ENCODE measurements at places on chromosomes 11 and 22.

- DNase-seq: no peak
These were observed 435 bp upstream of the TAF6L start for GRCh38 chr11:62770778-62771143.

DNA sequence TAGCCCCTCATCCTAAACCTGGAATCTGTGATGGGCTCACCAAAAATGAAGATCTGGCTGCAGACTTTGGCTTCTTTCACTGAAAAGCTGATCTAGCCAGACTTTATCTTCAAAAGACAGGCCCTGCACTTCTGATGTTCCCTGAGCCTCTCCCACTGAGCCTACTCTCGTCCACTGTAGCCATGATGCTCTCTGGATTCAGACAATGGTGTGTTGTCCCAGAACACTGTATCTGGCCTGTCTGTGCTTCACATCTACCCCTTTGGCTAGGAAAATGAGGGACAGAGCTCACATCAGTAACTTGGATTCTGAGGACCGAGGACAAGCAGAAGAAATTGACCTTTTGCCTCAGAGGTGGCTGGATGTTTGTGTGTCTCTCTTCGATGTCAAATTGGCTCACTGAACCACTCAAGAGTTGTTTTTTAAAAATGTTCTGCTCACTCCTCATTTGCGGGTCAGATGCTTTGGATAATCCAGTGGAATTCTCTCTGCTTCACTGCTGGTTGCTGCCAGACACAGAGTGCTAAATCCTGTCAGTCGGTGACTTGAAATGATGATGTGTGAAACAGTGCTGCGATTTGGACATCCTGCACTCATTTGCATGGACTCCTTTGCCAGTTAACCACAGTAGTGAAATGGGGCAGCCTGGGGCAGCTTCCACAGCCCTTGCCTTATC is 67.5 kb downstream of the ARFGAP2 start:
- no peak for DNase-seq

DNA sequence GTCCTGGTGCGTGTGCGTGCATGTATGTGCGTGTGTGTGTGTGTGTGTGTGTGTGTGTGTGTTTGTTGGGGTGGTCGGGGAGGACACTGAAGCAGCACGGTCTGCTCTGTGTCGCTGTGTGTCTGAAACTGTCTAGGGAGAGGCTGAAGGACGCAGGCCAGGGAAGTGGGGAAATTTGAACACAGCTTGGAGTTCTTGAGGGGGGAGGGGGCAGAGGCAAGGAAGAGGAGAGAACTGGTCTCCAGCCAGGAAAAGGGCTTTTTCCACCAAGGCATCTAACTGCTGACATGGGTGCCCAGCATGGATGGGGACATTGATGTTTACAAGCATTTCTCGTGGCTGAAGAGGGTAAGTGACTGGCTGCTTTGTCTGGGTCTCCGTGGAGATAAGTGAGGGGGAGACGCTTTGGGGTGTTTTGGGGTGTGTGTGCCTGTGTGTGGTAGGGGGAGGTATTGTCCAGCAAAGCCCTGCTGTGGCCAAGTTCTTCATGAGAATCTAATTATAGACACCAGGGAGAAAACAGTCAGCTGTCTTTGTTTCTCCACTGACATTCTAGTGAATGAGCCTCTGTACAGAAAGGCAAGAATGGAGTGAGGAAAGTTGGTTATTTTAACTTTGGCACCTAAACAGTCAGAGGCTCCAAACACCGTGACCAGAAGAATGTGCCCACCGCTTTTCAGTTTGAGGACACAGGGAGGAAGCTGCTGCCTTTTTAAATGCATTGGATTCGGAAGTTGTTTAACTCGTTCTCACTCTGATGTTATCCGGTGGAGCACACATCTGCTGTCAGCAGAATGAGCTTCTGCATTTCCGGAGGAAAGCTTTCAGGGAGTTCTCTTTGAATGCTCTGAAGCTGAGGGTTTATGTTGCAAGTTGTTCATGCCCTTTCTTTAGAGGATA is 63.7 kb downstream of the PPFIBP2 start:
- no peak for DNase-seq

DNA sequence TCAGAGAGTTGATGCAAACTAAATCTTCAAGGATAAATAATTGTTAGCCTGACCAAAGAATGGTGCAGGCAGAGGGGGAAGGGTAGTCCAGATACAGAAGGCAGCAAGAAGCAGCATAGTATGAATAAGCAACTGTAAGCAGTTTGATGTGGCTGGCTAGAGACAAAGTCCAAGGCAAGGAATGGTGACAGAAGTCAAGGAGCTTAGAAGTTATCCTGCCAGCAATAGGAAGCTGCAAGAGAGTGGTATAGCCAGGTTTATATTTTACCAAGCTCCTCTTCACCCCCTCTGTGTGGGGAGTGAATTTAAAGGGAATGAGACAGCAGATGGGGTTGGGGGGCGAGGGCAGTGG is 14.7 kb downstream of the TRIM3 start:
- no peak for DNase-seq

DNA sequence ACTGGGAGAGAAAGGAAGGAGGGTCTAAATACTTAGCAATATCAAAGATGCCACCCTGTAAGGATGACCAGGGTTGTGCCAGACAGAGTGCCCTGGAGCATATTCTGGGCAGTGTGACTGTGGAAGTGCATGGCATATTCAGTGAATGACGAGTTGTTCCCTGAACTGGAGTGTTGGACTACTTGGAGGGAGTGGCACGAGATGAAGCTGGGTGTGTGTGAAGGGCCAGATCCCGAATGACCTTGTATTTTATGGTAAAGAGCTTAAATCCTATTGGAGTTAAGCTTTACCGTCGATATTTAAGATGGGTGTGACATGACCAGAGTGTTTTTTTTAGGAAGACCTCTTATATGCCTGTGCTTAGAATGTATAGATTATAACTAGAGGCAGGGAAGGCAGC is 48.8 kb downstream of the STIM1 start:
- DNase-seq: no peak

DNA sequence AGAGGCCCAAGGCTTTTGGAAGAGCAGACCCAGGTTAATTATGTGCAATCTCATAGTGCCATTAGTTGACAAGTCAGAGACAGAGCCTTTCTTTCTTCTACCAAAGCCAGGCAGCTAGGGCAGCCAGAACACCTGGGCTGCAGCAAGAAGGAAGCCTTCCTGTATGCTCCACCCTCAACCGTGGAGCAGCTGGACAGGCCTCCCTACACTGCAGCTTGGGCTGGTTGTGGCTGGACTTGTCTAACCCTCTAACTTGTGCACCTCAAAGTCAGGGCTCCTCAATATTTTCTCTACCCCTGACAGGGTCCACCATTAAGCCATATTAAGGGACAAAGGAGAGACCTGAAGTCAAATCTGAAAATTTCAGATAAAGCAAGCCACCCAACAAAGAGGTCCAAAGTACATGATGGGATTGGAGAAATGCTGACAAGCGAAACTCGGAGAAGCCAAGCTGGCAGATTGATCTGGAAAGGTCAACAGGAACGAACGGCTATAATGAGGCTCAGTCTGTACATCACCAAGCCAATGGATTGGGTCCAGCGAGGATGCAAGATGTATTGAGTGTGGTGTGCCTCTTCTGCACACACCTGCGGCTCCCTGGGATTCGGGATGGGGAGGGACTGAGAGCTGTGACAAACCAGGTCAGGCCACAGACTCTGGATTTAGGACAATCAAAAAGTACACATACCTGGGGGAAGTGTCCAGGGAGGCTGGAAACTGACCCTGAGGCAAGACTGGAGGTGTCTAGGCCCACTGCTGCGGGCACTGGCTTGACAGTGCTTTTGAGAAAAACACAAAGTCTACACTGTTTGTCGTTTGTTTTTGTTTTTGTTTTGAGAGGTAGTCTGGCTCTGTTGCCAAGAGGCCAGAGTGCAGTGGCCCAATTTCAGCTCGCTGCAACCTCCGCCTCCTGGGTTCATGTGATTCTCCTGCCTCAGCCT is 11.7 kb upstream of the SLC43A3 start:
- DNase-seq: no peak

GRCh38 chr11:6443269-6444003 is 2.6 kb upstream of the HPX start:
- DNase-seq: no peak

DNA sequence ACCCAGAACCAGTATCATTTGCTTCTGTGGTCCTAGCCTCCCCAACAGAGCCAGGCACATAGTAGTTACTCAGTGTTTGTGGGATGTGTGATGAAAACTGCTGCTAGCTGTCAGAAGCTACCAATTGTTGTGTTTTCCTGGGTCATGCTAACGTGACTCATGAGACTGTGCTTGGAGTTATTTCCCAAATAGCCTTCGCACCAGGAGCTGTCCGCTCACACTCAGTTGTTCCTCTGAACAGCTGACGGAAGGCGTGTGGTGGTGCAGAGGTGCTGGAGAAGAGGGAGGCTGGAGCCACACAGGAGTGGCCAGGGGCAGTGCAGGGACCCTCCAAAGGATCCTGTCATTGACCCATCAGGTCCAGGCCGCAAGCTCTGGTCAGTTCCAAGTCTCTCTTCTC is 53.9 kb upstream of the TBCEL start:
- no peak for DNase-seq

GRCh38 chr11:26946257-26946716 is 47.6 kb upstream of the FIBIN start:
- DNase-seq: no peak

DNA sequence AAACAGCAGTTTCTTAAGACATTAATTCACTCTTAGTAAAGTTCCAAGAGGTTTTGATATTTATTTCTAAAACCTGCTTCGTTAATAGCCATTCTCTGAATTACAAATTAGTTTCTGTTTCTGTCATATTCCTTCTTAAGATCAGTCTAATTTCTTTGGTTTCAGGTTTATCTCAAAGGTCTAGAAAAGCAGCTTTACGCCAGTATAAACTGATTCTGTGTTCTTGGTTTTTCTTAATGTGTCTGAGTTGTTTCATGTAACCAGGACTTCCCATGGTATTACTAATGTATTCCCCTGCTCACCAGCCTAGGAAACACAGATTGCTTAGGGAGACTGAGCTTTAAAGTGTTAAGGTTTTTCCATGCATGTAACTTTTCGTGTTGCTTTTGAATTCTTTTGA is 6.8 kb upstream of the ACY3 start:
- DNase-seq: no peak

GRCh38 chr11:134038897-134039470 is 29.9 kb upstream of the JAM3 start:
- DNase-seq: no peak

DNA sequence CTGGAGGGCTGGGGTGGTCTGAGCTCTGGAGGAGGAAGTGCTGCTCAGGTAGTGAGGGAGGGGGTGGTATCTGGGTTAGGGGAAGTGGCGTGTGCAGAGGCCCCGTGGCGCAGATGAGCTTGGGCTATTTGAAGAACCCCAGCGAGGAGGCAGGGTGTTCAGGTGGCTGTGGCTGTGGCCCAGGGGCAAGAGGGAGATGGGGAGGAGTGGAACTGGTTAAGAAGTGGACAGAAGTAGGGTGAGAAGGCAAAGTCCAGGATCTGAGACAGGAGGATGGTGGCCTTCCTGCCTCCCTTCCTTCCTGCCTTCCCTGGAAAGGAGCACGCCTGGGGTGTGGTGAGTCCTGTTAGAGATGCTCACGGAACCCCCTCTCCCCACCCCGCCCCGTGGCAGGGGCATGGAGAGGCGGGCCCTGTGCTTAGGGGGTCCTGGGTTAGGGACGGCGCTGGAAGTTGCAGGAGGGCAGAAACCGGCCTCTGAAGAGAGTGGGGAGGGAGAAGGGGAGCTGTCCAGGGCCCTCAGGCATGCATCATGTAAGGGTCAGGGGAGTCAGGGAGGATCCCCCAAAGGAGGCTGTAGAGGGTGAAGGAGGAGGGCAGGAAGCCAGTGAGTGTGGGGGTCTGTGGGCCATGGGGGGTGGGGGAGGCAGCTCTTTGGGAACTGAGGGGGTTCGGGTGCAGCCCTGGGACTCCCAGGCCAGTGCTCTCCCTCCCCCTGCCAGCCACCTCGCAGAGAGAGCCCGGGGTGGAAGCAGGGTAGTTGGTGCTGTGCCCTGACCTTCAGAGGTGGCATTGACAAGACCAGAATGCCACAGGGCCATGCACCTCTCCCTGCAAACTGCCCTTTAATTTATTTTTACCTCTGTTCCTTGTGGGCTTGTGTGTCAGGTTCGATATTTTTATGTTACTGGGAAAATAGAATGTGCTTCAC is 63.7 kb upstream of the PARVG start:
- no peak for DNase-seq

DNA sequence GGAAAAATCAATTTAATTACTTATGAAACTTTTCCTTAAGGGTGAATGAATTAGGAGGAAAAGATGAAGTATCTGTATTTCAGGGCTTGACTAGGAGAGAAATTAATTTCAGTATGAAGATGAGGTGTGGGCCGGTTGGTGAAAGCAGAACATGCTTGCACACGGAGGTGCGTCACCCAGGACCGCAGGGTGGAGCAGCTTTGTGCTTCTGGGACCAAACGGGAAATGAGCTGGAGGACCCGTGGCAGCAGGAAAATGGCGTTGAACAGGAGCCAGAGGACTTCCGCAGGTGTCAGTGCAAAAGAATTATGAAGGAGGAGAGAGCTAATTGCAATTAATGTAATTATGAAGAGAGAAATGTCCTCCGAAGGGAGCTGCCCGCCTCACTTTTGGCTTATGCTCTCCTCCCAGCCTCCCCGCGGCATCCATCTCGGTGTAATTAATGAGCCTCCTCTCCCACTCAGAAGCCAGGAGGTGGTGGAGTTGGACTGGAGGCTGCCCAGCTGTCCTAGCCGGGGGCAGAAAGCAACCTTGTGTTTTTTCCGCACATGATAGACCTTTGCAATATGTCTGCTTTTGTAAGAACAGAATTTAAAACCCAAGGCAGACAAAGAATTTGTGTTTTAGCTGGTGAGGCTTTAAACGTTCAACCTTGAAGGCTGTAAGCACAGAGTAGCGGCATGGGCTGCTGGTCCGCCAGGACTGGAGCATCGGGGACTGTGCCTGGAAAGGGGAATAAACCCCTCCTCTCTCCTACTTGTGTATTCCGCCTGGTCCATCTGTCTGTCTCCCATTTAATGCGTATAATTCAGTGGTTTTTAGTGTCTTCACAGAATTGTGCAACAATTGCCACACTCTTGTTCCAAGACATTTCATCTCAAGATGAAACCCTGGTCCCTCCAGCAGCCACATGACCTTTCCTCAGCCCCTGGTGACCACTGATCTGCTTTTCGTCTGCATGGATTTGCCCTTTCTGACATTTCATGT is 180.6 kb downstream of the TBC1D22A start:
- DNase-seq: no peak

DNA sequence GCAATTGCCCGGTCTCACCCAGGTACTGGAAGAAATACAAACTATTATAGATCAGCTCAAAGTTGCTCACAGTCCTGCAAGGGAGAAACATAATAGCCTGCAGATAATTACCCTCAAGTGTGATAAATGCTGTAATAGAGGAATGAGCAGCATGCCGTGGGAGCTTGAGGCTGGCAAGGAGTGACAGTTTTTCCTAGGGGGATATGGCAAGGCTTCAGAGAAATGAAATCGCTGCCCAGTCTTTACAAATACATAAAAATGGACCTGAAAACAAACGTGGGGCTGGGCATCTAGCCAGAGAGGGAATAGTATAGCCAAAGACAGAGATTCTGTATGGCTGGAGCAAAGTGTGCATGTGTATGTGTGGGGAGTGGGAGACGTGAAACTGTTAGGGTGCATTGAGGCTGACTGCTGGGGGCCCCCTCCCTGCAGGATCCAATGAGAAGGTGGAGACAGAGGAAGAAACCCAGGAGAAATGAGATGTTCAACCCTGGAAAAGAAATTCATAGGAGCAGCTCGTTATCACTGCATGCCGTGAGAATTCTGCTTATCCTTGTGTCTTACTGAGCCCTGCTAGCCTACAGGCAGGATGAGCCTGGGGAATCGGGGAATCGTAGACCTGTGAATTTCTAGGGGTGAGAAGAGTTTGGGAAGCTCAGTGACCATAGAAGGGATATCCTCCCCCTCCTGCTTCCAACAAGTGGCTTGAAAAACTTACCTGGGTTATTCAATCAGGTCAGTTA is 167.0 kb downstream of the LDLRAD3 start:
- DNase-seq: no peak

GRCh38 chr22:46696229-46696518 is 41.9 kb downstream of the CERK start:
- no peak for DNase-seq

- no peak for DNase-seq
These were observed 758 bp downstream of the MCAM start for GRCh38 chr11:119316016-119316728.

All from smooth muscle cell of the brain vasculature (primary cell).